ENCODE measurements at places on chromosomes 2 and 18.

DNA sequence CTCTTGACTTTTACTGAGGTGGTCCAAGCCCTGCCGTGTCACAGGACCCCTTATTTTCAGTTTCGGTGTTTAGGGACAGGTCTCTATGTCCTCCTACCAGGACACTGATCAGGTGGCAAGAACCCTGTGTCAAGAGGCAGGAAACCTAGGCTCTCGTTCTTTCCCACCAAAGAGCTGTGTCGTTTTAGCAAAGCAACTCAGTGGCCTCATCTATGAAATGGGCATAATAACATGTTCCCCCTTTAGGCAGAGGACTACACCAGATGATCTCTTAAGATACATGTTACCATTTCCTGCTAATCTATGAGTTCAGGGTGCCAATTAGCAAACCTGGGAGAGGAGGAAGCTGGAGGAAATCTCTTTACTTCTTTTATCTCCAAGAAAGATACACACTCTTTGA, 1.9 kb downstream of the RAB31 start:
- DNase-seq, result no peak

DNA sequence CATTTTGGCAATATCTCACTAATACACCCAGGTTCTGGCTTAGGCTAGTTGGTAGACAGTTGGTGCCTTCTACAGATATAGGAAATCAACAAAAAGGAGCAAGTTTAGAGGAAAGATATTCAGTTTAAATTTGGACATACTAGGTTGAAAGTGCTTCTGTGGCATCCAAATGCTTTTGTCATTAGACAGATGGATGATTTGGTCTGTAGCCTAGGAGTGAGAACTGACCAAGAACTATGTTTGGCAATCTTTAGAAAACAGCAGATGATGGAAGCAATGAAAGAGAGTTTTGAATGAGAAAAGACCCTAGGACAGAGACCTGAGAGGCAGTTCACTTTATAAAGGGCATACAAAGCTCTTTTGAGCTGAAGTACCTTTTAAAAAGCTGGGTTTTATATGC, 201.3 kb upstream of the FSHR start:
- DNase-seq, result no peak

- no peak for DNase-seq
Measured at GRCh38 chr18:55265130-55265675, 305.9 kb upstream of the CCDC68 start.

GRCh38 chr2:106107509-106108131, 86.5 kb downstream of the UXS1 start:
- no peak for DNase-seq

- peak; percentile 92 for DNase-seq
Measured at GRCh38 chr2:150487537-150488429, at the start of gene RND3. Gene RND3 (minus strand): TSS chr2:150487667. CDS start chr2:150487417, 250 bp downstream.

GRCh38 chr18:47999801-48000248, 69.4 kb upstream of the SMAD2 start:
- DNase-seq, result no peak

- DNase-seq, result no peak
Measured at GRCh38 chr2:118031566-118031965, 17.7 kb upstream of the CCDC93 start.

DNA sequence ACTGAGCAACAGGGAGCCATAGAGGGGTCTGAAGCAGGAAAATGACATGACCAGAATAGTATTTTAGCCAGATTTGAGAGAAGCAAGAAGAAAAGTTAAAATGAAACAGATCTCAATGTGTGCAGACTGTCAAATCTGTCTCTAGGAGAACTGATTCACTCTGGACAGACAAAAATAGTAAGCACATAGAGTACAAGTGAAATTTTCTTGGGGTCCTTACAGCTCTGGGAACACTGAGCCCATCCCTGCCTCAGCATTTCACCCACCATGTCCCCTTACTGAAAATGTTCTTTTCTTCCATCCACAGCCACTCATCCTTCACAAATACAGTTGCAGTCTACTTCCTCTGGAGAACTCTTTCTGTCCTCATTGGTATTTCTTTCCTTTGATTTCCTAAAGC, 359.2 kb downstream of the MTX2 start:
- no peak for DNase-seq

GRCh38 chr18:2896990-2897389, 50.2 kb downstream of the EMILIN2 start:
- DNase-seq, result no peak

DNA sequence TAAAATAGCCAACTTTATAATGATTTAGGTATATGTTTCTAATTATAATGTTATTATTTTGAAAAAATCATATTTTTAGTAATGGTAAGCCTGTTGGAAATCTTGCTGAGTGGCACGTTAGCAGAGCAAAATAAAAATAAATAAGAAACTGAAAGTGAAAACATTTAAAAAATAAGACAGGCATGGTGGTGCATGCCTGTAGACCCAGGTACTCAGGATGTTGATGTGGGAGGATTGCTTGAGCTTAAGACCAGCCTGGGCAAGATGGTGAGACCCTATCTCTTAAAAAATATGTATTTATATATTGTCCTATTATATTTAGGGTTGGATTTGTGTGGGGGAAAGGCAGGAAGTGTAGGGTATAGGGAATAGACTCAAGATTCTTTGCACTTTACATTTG, 15.8 kb upstream of the ANKRD12 start:
- no peak for DNase-seq

DNA sequence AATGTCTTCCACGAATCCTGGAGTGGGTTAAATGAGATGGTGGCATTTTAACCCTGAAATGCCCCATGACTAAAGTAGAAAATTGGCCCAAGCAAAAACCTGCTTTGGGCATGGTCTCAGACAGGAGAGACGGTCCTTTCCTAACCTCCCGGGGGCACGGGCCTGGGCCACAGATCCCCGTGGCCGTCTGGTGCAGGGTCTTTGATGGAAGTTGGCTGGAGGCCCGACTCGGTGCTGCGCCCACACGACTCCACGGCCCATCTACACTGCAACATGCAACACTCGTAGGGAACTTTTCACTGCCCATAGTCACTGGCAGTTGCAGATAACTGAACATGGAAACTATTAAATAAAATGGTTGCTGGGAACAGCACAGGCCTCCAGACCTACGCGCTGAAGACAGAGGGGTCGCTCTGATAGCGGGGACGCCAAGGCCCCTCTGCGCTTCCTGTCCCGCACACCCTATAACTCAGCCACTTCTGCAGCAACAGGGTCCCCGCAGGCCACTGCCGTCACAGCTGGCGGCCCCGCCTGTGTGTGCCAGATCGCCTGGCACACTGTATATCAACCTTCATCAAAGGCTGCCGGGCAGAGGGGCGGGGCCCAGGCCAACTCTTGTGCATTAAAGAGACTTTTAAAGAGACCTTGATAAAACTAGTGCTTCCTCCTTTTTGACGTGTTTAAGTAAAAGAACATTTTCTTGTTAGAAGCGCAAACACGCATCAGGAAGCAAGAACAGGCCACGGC, 214.1 kb downstream of the TWIST2 start:
- no peak for DNase-seq

DNA sequence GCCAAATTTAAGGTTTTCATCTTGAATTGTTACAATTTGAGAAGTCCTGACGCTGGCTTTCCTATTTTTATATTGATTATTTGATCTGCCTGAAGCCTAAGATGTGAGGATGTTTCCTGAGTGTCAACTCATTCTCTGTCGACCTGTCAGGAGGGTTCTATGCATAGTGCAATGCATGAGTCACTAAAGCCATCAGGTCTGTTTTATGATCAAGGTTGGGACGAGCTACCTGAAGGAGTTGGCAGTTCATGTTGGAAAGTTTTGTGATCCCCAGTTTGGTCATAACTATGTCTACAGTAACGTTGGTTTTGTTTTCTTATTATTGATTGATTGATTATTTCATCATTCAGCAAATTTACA, 71.2 kb downstream of the NABP1 start:
- no peak for DNase-seq

GRCh38 chr2:85889627-85890281, 964 bp upstream of the ST3GAL5 start:
- DNase-seq, result no peak

DNA sequence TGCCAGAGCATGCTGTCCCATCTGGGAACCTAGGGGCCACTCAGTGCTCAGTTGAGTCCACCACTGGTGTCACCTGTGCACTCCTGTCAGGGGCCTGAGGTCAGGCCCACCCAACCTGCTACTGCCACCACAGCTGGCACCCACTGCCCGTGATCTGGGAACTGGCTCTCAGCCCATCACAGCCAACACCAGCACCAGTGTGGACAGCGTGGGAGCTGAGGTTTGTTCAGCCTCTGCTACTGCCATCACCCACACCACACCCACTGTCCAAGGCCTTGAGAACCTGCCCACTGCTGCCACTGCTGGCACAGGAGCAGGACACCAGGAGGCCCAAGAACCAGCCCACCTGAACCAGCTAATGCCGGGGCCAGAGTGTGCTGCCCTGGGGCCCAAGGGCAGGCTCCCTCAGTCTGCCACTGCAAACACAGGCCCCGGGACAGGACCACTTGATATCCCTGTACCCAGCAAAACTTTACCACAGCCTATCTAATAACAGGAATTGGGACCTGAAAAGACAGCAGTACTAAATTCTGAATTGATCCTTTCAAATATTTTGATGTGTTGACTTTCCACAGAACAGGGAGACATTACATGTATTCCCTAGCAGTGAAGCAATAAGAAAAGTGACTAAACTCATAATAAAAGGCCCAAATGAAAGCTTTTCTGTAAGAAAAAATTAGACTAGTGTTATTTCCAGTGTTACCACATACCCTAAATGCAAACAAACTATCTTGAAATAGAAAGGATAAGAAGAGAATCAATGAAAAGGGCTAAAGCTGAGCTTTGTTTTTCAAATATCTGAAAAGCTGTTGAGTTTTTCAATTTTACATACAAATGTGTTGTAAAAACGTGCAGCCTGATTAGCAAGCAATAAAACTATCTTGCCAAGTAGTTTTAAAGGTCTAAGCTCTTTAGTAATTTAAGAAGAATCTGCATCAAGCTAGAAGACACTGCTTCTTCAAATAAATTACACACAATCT, 640.7 kb downstream of the METTL4 start:
- DNase-seq, result no peak

DNA sequence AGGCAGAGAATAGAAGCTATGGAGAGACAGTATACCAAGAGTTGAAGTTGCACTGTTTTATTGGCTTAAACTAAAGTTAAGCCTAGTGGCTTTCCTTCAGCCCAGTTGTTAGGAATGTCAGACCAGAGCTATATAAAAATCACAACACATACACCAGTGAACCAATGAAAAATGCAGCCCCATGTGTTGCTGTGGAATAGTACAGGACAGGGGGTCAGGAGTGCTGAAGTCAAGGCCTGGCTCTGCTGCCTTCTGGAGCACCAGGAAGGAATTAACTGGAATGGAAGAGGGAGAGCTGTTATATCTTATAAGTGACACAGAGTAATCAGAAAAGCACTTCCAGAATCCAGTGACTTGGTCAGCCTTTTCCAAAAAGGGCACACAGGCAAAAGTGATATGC, 58.9 kb downstream of the OSR1 start:
- no peak for DNase-seq

- peak; percentile 60 for DNase-seq
Measured at GRCh38 chr2:112140205-112140802, 2.1 kb downstream of the FBLN7 start.

- no peak for DNase-seq
Measured at GRCh38 chr2:127149384-127149783, 42.4 kb upstream of the BIN1 start.

DNA sequence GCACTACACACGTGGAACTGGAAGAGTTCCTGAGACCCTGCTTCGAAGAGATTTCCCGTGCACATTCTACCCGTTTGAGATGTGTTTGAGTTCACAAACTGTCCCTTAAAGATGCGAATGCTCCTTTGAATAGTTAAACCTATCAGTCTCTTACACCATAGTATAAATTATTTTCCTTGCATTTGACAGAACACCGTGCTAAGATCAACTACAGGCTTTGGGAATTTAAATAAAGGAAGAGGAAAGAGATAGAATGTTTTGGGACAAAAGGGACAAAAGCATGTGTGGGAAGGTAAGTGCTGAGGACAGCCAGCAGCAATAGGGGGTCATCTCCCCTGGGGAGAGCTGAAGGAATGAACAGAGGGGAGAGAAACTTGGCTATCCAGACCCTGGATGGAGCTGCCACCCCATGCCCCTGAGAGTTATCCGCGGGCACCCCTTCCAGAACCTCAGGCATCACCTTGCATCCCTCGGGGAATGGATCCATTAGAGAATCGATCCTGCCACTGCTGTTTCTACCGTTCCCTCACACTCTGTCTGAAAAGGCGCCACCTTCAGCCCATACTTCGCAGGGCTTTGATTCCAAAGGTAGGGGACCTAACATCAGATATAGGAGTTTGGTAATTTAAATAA, 888 bp upstream of the ADCY3 start:
- no peak for DNase-seq

DNA sequence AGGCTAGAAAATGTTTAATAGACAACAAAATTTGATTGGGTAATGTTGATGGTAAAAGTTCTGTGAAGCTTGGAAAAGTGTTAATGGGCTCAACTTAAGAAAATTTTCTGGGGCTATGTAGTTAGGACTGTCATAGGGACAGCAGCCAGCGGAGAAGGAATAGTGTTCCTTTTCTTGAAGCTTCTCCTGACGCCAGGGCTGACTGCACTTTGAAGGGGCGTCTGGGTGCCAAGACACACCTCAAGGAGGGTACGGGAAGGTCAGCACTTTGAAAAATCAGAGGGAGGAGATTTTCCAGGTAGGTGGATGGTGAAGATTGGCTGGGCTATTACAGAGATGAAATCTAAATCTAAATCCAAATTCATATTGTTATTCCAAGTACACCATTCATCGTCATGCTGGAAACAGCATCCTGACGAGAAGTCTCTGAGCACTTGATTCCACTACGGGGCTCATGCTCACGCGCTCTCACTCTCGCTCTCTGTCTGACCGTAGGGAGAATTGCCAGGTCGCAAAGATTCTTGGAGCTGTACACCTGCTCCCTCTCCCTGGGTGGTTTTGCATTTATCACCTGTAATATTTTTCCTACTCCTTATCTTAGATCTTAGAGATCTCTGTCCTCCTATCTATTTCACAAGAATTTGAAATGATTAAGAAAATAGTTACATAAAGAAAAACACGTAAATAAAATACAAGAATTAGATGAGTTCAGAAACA, 91.0 kb downstream of the ITGB1BP1 start:
- no peak for DNase-seq

GRCh38 chr2:189233527-189233926, 54.0 kb upstream of the COL5A2 start:
- no peak for DNase-seq

DNA sequence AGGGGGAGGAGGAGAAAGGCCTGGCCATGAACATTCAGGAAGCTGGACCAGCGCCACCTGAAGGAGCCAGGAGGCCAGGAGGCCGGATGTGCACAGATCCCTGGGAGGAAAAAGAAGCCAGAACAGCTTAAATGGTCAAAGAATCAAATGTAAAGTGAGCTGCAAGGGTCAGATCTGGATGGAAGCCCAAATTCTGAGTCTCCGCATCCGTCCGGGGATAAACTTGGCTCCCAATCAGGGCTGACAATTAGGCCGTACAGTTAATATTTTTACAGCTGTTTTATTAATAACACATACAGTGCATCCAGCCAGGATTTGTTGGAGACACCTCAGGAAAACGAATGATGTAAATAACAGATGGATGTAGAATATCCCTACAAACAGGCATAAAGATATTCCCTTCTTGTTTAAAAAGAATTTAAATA, 495.1 kb upstream of the TCF4 start:
- DNase-seq, result no peak

Data from retina (tissue), 1 donor.